ENCODE measurements at places on chromosomes 6 and 20.

DNA sequence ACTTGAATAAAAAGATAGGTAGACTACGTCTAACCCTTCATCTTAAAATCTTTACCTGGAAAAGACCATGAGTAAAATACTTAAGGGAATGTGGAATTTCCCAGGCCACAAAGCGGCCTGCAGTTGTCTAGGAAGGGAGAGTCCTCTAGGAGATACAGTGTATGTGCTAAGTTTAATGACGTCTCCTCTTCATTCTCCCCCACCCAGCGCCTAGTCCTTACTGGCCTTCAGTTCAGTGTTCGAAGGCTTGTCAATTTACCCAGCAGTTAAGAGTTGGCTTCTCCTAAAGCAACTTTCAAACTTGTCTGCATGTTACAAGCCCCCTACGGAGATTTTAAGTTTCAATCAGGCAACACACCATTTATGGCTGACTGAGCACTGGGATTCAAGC lies 35.2 kb downstream of the HFE start:
- DNase-seq, result no peak

- no peak for DNase-seq
Observed at GRCh38 chr6:135145063-135145800, 35.9 kb upstream of the MYB start.

GRCh38 chr20:31718952-31719643 lies 3.6 kb downstream of the BCL2L1 start:
- DNase-seq, result no peak

DNA sequence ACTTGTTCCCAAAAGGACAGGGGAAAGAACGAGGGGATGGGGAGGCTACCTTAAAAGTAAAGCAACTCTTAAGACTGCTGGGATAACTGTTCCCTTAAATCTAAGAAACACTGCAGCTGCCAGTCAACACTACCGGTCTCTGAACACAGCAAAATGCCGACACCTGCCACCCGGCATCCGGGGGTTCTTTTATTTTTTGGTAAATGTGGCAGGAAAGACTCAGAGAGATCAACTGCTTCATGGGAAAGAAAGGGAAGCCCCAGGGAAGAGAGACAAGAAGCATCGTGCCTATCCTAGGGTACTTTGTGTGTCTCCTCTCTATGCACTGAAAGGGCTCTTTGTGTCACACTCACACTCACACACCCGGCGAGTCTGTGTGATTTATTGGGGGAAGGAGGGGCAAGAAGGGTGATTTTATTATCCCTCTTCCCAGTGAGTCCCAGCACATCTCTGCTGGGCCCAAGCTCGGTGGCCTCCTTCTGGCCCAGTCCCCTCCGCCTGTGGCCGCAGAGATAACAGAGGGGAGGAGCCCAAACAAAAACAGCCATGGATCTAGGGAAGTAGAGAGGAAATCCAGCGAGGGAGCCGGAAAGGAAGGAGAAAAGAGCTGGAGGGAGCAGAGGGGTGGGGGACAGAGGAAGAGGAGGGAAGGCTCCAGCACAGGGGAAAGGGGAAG lies 1.4 kb downstream of the FYN start:
- no peak for DNase-seq

DNA sequence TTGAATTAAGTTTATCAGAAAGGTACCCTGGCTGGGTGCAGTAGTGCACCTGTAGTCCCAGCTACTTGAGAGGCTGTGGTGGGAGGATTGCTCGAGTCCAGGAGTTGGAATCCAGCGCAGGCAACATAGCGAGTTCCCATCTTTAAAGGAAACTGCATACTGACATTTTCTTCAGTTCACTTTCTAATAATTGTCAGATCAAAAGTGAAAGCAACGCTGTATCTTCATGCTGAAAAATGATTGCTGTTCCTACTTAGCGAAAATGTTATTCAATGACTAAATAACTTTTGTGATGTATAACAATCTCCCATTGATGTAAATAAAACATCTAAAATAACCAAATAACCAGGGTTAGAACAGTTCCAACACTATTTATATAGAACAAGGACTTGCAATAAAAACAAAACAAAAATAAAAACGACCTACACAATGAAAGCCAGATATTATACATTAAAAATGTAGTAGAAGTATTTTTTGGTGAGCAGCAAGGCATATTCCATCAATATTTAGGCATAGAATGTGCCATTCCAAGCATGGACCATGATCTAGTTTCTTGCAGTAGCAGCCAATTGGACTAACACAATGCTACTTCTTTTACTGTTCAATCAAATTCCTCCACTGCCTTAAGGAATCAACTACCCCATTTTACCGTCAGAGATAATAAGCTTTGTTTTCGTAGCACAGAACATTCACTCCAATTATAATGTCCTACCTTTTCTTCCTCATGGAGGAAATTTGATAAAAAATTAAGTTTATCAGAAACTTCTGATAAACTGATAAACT lies 1.5 kb downstream of the LATS1 start:
- no peak for DNase-seq

GRCh38 chr6:32436995-32437836 lies 2.5 kb upstream of the HLA-DRA start:
- no peak for DNase-seq

GRCh38 chr6:159170999-159171712 lies 2.0 kb downstream of the FNDC1 start:
- no peak for DNase-seq

- DNase-seq, result no peak
Observed at GRCh38 chr6:220312-220711, 72.0 kb upstream of the DUSP22 start.

GRCh38 chr20:63773571-63774241 lies 34.1 kb downstream of the SLC2A4RG start:
- DNase-seq, result no peak

GRCh38 chr20:50445354-50446151 lies 64.6 kb upstream of the PTPN1 start:
- DNase-seq, result no peak

DNA sequence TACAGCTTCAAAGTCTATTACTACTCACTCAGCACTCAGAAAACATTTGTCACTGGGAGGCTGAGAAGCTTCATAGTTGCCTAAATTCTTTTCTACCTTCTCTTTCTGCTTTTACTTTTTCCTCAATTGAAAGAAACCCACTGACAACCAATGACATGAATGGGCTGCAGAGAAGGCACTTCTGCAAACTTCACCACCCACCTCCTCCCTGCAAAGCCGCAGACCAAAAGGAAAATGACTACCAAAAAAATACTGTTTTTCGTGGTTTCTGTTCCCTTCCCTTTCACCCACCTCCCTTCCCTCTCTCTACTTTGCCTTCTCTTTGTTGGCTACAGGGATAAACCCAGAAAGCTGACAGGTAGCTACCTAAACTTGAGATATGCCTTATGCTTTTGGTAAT lies 3.2 kb downstream of the GNAS-AS1 start:
- DNase-seq, result no peak

GRCh38 chr6:43608310-43608763 lies 20.7 kb downstream of the GTPBP2 start:
- no peak for DNase-seq

GRCh38 chr6:139240161-139241010 lies 51.4 kb downstream of the TXLNB start:
- no peak for DNase-seq

DNA sequence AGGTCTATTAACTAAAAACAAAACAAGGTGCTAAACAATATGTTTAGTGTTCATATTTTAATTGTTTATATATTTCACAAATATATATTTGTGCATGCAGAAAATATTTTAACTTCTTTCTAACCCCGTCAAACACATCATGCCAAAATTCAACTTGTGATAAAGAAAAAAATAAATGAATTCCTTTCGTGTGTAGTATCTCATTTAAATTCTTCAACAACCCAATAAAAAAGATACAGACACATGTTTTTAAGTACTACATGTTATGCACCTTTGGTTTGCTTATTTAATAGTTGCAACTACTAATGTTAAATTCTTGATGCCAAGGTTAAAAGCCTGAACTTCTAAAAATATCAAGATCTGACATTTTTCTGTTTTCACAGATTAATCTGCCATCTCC lies 252.4 kb downstream of the ESR1 start:
- DNase-seq, result no peak

DNA sequence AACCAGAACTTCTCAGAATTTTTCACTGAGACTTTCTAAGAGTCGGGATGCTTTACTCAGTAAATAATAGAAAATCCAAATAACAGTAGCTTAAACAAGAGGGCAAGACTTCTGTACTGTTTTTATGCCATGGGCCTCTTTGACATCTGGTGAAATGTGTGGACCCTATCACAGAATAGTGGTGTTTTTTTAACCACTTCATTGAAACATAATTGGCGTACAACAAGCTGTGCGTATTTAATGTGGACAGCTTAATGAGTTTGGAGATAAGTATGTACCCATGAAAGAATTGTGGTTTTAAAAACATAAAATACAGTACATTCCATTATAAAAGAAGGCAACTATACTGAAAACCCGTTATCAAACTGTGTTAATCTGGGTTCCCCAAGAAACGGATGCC lies 37.7 kb downstream of the PDRG1 start:
- DNase-seq, result no peak

DNA sequence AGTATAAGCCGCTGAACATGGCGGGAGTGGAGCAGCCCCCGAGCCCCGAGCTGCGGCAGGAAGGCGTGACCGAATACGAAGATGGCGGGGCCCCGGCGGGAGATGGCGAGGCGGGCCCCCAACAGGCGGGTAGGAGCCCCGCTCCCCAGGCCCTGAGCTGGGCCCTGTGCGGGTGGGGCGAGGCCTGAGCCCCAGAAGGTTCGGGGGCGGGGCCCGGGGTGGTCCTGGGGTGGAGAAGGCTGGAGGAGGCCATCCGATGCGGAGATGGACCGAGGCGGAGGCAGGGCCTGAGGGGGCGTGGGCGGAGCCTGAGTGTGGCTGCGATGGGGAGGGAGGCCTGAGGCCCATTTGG lies 7.1 kb downstream of the L3MBTL1 start:
- no peak for DNase-seq

- DNase-seq, result no peak
Observed at GRCh38 chr6:119676230-119676629, 326.7 kb upstream of the MAN1A1 start.

- no peak for DNase-seq
Observed at GRCh38 chr6:126880964-126881363, 237.5 kb upstream of the RSPO3 start.

DNA sequence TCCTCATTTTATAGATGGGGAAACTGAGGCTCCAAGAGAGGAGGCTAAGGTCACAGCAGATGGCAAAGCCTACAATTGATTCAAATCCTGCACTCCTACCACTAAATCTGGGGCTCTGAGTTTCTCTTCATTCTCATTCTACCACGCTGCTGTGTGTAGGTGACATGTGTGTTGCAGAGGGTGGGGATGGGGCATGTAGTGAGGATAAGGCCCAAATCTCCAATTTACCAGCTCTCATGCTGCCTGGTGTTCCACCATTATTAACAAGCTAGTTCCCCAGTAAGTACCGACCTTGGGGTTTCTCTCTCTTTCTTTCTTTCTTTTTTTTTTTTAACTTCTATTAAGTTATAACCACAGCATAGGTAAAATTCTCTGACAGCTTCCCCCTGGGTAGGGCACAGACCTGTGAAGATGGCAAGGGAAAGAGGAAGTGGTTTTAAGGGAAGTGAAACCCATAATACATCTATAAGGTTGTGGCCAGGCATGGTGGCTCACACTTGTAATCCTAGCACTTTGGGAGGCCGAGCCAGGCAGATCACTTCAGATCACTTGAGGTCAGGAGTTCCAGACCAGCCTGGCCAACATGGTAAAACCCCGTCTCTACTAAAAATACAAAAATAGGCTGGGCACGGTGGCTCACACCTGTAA lies 13.0 kb upstream of the MATN4 start:
- DNase-seq, result no peak

- DNase-seq, result no peak
Observed at GRCh38 chr6:106360989-106361430, 493 bp downstream of the CRYBG1 start.

GRCh38 chr6:45684476-45684875 lies 306.7 kb upstream of the SUPT3H start:
- DNase-seq, result no peak

DNA sequence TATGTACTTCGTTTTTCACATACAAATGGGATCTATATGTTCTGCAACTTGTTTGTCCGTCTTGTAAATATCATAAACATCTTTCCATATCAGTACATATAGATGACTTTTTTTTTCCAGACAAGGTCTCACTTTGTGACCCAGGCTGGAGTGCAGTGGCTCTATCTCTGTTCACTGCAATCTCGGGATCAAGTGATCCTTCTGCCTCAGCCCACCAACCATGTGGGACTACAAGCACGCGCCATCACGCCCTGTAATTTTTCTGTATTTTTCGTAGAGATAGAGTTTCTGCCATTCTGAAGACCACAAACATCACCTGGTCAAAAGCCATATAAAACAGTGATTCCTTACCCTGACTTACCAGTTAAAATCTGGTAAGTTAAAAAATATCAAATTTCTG lies 37.7 kb upstream of the SYNCRIP start:
- DNase-seq, result no peak

- no peak for DNase-seq
Observed at GRCh38 chr6:106138151-106138550, 52.0 kb downstream of the PRDM1 start.

DNA sequence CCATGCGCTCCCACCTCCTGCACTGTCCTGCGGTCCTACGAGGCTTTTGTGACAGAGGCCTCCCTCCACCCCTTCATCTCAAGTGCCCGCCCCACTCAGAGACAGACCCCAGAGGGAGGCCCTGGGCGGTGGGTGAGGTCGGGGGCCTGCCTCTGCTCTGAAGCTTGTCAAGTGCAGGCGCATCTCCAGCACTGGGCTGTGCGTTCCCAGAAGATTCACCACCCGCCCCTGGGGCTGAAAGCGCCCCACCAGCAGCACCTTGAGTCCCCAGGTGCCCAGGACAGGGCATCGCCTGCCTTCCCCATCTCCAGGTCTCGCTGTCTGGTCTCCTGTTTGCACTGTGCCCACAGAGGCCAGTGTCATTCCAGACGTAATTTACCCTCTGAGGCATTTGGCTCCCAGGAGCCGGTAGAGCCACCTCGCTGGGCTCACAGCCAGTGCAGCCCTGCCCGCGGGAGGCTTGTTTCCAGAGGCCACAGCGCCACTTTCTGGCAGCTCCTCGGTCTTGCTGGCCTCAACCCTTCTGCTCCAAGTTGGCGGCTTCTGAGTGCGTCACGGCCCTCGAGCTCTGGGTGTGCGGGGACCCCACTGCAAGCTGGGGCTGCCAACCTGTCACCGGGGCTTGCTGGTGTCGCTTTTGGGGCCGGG lies 191.1 kb downstream of the TAF4 start:
- DNase-seq, result no peak

- no peak for DNase-seq
Observed at GRCh38 chr20:4919047-4919704, 82.1 kb downstream of the SLC23A2 start.

GRCh38 chr6:116255246-116255800 lies 1.4 kb upstream of the TSPYL4 start:
- no peak for DNase-seq

Data from stimulated activated CD8-positive, alpha-beta memory T cell treated with anti-CD3 and anti-CD28 coated beads, Interleukin-4, amount 100 ng/mL, for 1 hour (primary cell).